Mesothelial cell of epicardium (in vitro differentiated cells): ENCODE measurements at places on chromosomes 7 and 10. TPM values are rescaled to one million over a fixed set of nuclear protein-coding genes. Genes with fewer than 3 reads are reported as not detected.

The KMT2C gene
- total RNA-seq: 103 to 108 TPM (median 106 TPM) in 3 replicates

The RSPH10B2 gene
- total RNA-seq: 0.45 to 0.95 TPM in 2 of 3 replicates, not detected in the other

The COL13A1 gene
- total RNA-seq: 12.6 to 14.4 TPM (median 14.1 TPM) in 3 replicates

The KIF11 gene
- 18.0 to 19.5 TPM (median 19.4 TPM) in 3 replicates for total RNA-seq

The BLNK gene
- total RNA-seq: 7.0 to 8.2 TPM (median 7.1 TPM) in 3 replicates

The C10orf67 gene
- total RNA-seq: 0.11 to 0.22 TPM in 2 of 3 replicates, not detected in the other

The TCF7L2 gene
- 76.4 to 84.0 TPM (median 78.0 TPM) in 3 replicates for total RNA-seq

The TYW1B gene
- total RNA-seq: 3.6 to 5.3 TPM (median 5.1 TPM) in 3 replicates

The UCN3 gene
- total RNA-seq: not detected in 3 replicates

GRCh38 chr10:44513591-44513990, 128.7 kb upstream of the CXCL12 start:
- no peak for DNase-seq

DNA sequence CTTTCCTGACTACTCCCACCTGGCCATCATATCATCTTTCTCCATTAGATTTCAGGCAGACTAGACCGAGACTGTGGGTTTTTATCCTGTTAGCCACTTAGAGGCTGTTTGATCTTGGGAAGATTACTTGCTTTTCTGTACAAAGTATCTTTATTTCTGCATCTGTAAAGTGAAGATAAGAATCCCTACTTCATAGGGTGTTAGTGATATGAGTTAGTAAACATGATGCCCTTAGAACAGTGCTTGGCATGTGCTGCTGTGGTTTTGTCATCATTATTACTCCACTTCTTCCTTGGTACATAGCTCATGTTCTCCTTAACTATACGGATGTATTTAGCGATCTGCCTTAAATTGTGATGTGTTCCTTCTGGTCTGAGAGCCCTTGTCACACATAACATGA, 165.2 kb downstream of the AUTS2 start:
- DNase-seq: no peak

DNA sequence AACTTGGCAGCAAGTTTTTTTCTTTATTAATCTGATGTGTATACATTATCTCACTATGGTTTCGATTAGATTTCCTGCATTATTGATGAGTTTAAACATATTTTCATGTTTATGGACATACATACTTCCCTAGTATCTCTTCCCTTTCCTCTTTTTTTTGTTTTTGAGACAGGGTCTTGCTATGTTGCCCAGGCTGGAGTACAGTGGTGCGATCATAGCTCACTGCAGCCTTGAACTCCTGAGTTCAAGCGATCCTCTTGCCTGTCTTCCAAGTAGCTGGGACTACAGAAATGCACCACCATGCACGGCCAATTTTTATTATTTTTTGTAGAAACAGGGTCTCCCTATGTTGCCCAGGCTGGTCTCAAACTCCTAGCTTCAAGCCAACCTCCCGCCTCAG, 18.9 kb downstream of the BAZ1B start:
- no peak for DNase-seq

- no peak for DNase-seq
These were observed 3.9 kb downstream of the ZNF503 start for GRCh38 chr10:75397496-75398199.

DNA sequence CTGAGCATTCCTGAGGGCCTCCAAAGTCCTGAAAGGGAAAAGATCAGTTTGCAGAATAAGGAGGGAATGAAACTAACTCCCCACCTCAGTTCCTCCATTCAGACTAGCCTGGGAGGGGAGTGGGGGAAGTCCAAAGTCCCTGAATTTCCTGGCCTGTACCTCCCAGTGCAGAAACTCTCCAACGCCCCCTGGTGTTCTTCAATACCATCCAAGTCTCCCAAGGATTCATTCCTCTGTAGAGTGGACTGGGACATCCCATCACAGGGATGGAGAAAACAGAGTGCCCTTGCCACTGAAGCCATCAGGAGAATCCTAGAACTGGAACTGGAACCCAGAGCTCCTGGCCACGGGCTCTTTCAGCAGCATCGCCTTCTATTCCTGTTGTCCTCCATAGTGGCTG, 1.6 kb upstream of the COL13A1 start:
- DNase-seq: peak; percentile 48

- DNase-seq: no peak
These were observed 252.4 kb downstream of the KLF6 start for GRCh38 chr10:3532644-3533043.

DNA sequence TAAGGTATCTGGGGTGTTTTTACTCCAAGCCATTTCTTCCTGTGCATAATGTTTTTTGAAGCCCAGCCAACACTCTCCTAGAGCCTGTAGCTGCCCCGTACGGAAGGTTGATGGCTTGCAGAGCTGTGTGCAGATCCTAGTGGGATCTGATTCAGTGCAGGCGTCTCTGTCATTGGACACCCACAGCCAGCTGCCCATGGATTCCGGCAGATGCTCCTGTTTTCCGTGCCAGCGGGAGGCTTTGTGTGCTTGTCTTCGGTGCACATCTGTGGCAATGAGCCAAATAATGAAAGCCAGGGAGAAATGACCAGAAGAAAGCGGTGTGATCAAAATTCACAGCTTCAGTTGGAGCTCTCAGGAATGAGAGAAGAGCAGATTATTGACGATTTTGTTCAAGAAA, 426.4 kb downstream of the TYW1 start:
- no peak for DNase-seq

GRCh38 chr10:63221950-63222349, 88.8 kb downstream of the NRBF2 start:
- DNase-seq: no peak

- DNase-seq: no peak
These were observed 33.7 kb upstream of the PLXNA4 start for GRCh38 chr7:132609906-132610520.

DNA sequence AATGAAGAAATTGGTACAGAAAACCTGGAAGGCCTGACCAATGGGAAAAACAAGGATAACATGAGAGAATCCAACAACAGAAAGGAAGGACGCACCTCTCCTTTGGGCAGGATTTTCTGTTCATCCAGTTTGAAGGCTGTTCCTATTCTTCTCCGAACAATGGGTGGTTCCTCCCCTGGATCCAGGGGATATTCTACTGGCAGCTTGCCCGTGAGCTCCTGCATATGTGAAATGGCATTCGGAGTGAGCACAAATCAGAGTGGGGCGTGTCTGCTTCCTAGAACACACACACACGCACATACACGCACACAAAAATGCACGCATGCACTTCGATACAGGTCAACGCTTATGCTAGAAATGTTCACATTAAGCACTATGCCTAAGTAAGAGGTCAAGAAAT, 83.5 kb downstream of the PRPF18 start:
- no peak for DNase-seq

- DNase-seq: no peak
These were observed 28.7 kb downstream of the LCOR start for GRCh38 chr10:96860631-96861277.

GRCh38 chr7:99473315-99473596, 566 bp downstream of the ZNF789 start:
- no peak for DNase-seq

DNA sequence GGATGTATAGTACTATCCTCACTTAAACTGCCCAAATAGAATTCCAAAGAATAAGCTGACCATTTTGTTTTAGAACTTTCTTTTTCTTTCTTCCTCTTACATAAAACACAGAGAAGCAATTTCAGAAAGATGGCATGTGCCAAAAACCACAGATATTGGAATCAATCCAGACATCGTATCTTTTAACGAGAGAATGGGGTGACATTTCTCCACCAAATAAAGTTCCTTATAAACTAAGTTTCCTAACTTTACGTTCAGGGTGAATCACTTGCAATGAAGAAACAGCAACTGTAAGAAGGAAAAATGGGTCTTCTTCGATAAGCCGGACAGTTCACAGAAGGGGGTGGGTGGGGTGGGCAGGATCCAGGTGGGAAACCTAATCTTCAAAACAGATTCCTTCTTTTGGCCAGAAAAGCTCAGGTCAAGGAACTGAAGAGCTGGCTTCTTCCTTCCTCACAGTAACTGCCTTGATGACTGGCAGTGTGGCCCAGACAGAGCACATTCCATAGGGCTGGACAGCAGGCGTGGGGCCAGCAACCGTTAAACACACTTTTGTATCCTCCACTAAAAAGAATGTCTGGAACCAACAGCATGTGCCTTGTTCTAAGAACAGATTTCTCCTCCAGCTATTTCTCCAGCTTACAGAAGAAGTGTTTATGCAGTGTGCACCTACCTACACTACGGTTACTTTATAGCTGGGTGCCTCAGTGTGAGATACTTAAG, 31.5 kb downstream of the CREB3L2 start:
- DNase-seq: no peak
